ENCODE measurements at places on chromosomes 7 and 10. TPM values are rescaled to one million over a fixed set of nuclear protein-coding genes. Genes with fewer than 3 reads are reported as not detected.
A peak's percentile ranks its signal among the peaks of the same experiment; 100 is the strongest.

GRCh38 chr7:134888141-134888740 lies 98.1 kb upstream of the AGBL3 start:
- H3K4me3 ChIP-seq = no peak overlapping the region
- DNase-seq = no peak
- peaks cover 4% of the 10 kb centered on the region for H3K27me3 ChIP-seq
- H3K36me3 ChIP-seq = no peaks in the 10 kb centered on the region
- no peak overlapping the region for H3K27ac ChIP-seq

GRCh38 chr7:3552499-3552898 lies 251.4 kb downstream of the SDK1 start:
- DNase-seq = no peak
- no peaks in the 10 kb centered on the region for H3K27me3 ChIP-seq
- no peaks in the 10 kb centered on the region for H3K4me1 ChIP-seq
- H3K4me3 ChIP-seq = no peak overlapping the region
- H3K27ac ChIP-seq = no peak overlapping the region
- H3K36me3 ChIP-seq = no peaks in the 10 kb centered on the region

GRCh38 chr10:100723180-100723579 lies 22.2 kb upstream of the PAX2 start:
- no peaks in the 10 kb centered on the region for H3K4me1 ChIP-seq
- H3K27ac ChIP-seq = no peak overlapping the region
- H3K4me3 ChIP-seq = no peak overlapping the region
- peaks cover 30% of the 10 kb centered on the region for H3K27me3 ChIP-seq
- DNase-seq = no peak

GRCh38 chr10:122021828-122022227 lies 32.9 kb downstream of the TACC2 start:
- H3K27me3 ChIP-seq = no peaks in the 10 kb centered on the region
- no peaks in the 10 kb centered on the region for H3K4me1 ChIP-seq
- no peak overlapping the region for H3K27ac ChIP-seq
- no peaks in the 10 kb centered on the region for H3K36me3 ChIP-seq
- H3K4me3 ChIP-seq = no peak overlapping the region

DNA sequence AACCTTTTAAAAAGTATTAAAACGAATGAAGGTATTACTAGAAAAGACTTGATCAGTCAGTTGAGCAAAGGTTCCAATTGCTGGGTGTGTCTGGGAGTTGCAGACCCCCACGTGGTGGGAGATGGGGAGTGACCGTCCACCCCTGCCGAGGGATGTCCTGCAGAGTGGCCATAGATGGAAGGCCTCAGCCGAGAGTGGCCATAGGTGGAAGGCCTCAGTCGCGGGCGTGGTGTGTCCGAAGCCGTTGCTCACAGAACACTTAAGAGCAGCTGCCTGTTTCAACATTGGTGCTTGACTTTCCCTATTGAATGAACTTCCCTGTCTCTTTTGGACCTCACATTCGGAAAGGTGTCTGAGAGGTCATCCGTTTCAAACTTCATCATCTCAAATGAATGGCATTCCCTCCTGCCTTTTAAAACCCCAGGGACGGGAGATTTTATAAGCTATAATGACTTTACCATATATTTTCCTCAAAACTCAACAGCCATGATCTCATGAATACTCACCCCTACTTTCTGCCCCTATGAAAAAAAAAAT lies 69.4 kb downstream of the CAMK1D start:
- H3K4me3 ChIP-seq = no peak overlapping the region
- no peaks in the 10 kb centered on the region for H3K27me3 ChIP-seq
- DNase-seq = no peak
- H3K4me1 ChIP-seq = no peaks in the 10 kb centered on the region
- H3K27ac ChIP-seq = no peak overlapping the region

GRCh38 chr7:6709808-6710207 lies 3.1 kb upstream of the ZNF12 start:
- peaks cover 5% of the 10 kb centered on the region for H3K36me3 ChIP-seq
- peaks cover 5% of the 10 kb centered on the region for H3K27me3 ChIP-seq
- no peak overlapping the region for H3K27ac ChIP-seq

DNA sequence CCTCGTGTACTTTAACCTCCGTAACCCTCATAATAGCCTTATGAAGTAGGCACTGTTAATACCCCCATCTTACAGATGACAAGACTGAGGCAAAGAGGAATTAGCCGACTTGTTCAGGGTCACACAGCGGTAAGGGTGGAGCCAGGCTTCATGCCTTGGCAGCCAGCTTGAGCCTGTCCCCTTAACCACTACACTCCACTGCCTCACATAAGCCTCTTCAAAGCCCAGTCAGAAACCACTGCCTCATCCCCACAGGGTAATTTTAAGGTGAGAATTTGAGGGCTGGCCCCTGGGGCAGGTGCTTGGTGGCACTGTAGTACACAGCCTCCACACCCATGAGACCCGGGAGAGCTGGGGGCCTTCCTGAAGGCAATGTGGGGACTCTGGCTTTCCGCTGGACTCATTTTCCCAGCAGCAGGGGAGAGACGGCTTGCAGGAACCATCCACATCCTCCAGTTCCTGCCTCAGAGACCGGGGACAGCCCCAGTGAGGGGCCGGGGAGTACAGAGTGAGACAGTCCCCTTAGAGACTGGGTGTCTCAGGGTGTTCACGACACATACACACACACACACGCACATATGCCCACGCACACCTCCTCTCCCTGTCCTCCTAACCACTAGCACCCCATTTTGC lies 7.6 kb upstream of the C10orf105 start:
- no peaks in the 10 kb centered on the region for H3K36me3 ChIP-seq
- peaks cover 95% of the 10 kb centered on the region for H3K4me1 ChIP-seq
- H3K27me3 ChIP-seq = no peaks in the 10 kb centered on the region
- H3K27ac ChIP-seq = peak overlapping the region; percentile 77

DNA sequence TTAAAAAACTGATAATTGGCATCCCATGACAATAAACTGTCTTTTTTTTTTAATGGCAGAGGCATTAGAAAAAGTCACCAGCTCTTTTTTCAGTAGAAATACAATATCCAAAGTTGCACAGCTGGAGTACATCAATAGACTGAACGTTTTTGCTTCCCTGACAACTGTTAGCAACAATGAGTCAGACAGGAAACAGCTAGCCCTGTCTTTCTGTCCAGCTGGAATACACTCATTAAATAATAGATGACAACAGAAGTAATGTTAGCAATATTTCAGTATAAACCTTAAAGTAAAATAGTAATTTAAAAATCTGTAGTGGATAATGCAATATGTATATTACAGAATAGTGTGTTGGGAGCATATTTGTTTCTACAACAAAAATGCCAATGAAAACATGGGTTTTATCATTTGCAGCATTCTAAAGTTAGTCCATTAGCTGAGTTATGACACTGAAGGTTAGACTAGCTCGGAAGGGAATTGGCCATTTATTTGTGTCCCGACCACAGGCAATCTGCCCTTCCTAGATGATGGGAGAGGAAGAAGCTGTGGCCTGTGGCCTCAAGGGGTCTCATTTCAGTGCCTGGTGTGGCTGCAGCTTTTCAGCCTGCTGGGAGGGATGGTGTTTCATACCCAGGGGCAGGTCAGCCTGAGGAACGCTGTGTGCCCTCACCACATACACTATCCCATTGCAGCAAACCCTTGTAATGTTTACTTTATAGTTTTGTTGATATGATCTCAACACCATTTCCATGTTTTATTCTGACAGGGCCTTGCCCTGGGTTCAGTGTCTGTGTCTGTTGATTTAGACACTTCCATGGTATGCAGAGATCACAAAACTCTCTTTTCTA lies 173.3 kb downstream of the SLC16A9 start:
- no peak overlapping the region for H3K4me3 ChIP-seq
- H3K4me1 ChIP-seq = no peaks in the 10 kb centered on the region
- H3K36me3 ChIP-seq = no peaks in the 10 kb centered on the region
- no peaks in the 10 kb centered on the region for H3K27me3 ChIP-seq
- DNase-seq = no peak
- no peak overlapping the region for H3K27ac ChIP-seq

- no peak for DNase-seq
- H3K27ac ChIP-seq = no peak overlapping the region
- no peak overlapping the region for H3K4me3 ChIP-seq
- H3K36me3 ChIP-seq = no peaks in the 10 kb centered on the region
- no peaks in the 10 kb centered on the region for H3K27me3 ChIP-seq
Observed at GRCh38 chr10:117318909-117319308, 56.3 kb downstream of the PDZD8 start.

DNA sequence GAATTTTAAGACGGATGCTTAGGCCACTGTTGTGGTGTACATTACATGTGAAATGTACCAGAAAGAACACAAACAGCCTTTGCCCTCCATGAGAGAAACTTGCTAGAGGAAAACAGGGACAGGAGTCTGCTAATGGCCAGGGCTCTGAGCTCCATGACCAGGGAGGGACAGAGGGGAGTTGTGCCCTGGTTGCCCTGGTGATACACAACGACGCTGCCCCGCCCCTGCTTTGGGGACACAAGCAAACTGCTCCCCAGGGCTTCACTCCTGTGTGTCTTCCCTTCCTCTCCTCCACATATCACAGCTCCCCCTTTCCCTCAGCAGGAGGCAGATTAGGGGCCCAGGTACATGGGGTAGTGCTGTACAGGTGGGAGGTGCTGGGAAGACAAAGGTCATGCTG lies 36.2 kb downstream of the AMPH start:
- H3K27me3 ChIP-seq = no peaks in the 10 kb centered on the region
- no peaks in the 10 kb centered on the region for H3K36me3 ChIP-seq
- no peaks in the 10 kb centered on the region for H3K4me1 ChIP-seq
- no peak overlapping the region for H3K4me3 ChIP-seq

GRCh38 chr10:6643962-6644361 lies 63.9 kb upstream of the PRKCQ start:
- H3K4me1 ChIP-seq = peaks cover 22% of the 10 kb centered on the region

- no peaks in the 10 kb centered on the region for H3K27me3 ChIP-seq
- H3K4me3 ChIP-seq = no peak overlapping the region
- no peak overlapping the region for H3K27ac ChIP-seq
- no peaks in the 10 kb centered on the region for H3K36me3 ChIP-seq
Observed at GRCh38 chr7:111668711-111669110, 106.4 kb upstream of the IMMP2L start.

- no peak for DNase-seq
- H3K27ac ChIP-seq = no peak overlapping the region
Observed at GRCh38 chr10:76428551-76429367, 997.3 kb downstream of the LRMDA start.

- H3K27ac ChIP-seq = no peak overlapping the region
- no peaks in the 10 kb centered on the region for H3K27me3 ChIP-seq
- DNase-seq = no peak
- H3K36me3 ChIP-seq = no peaks in the 10 kb centered on the region
- H3K4me1 ChIP-seq = no peaks in the 10 kb centered on the region
- H3K4me3 ChIP-seq = no peak overlapping the region
Observed at GRCh38 chr7:77525231-77525630, 11.9 kb upstream of the PTPN12 start.

DNA sequence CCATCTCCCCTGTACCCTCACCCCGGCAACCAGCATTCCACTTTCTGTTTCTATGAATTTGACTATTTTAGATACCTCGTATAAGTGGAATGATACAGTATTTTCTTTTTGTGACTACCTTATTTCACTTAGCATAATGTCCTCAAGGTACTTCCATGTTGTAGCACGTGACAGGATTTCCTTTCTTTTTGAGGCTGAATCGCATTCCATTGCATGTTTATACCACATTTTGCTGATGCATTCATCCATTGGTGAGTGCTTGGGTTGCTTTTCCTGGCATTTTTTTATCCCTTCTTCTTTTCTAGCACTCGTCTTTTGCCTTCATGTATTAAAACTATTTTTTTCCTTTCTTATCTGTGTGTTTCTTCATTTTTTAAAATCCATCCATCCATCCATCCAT lies 22.3 kb upstream of the EXOC6 start:
- no peak for DNase-seq
- no peaks in the 10 kb centered on the region for H3K4me1 ChIP-seq
- H3K27me3 ChIP-seq = no peaks in the 10 kb centered on the region
- H3K27ac ChIP-seq = no peak overlapping the region

GRCh38 chr7:55498142-55498541 lies 74.2 kb downstream of the VOPP1 start:
- DNase-seq = peak; percentile 8
- peaks cover 14% of the 10 kb centered on the region for H3K36me3 ChIP-seq
- peaks cover 24% of the 10 kb centered on the region for H3K4me1 ChIP-seq
- H3K27ac ChIP-seq = no peak overlapping the region
- H3K4me3 ChIP-seq = no peak overlapping the region
- no peaks in the 10 kb centered on the region for H3K27me3 ChIP-seq

- no peaks in the 10 kb centered on the region for H3K27me3 ChIP-seq
- no peak overlapping the region for H3K4me3 ChIP-seq
- no peak overlapping the region for H3K27ac ChIP-seq
- H3K36me3 ChIP-seq = no peaks in the 10 kb centered on the region
Observed at GRCh38 chr10:100890141-100890672, 22.6 kb upstream of the SLF2 start.

GRCh38 chr7:41889040-41889439 lies 186.2 kb upstream of the INHBA start:
- H3K4me3 ChIP-seq = no peak overlapping the region
- H3K27ac ChIP-seq = no peak overlapping the region
- H3K4me1 ChIP-seq = no peaks in the 10 kb centered on the region
- DNase-seq = no peak
- H3K36me3 ChIP-seq = no peaks in the 10 kb centered on the region

DNA sequence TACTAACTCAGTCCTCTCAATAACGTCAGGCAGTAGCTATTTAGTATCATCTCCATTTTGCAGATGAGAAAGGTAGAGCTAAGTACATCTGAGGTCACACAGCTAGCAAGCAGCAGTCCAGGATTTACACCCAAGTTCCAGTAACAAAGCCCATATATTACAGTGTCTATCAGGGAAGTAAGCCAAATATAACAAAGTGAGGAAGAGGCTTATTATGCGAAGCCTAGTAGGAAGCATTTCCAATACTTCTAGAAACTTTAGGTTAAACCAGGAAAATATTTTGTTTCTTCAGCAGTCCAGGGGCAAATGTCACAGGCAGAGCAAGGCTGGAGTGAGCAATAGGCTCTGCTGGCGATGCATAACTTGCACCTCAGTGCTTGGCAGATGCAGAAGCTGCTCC lies 53.9 kb downstream of the NOC3L start:
- no peaks in the 10 kb centered on the region for H3K36me3 ChIP-seq
- peaks cover 7% of the 10 kb centered on the region for H3K27me3 ChIP-seq
- no peak overlapping the region for H3K27ac ChIP-seq
- no peak overlapping the region for H3K4me3 ChIP-seq
- no peak for DNase-seq

DNA sequence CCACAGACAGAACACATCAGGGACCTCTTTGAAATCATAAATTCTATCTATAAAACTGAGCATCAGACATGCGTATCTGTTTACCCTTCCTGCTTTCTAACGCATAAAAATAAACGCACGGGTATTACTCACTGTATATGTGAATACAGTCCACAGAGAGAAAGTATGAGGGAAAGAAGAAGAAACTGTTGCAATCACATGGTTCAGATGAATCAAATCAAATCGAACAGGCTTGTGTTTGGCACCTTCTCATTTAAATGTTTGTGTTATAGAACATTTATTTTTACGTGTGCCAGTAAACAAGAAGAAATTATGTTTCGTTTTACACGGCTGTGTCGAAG lies 322.0 kb downstream of the FRMD4A start:
- DNase-seq = no peak
- H3K36me3 ChIP-seq = no peaks in the 10 kb centered on the region
- peaks cover 37% of the 10 kb centered on the region for H3K4me1 ChIP-seq
- H3K4me3 ChIP-seq = peak overlapping the region; percentile 43

Gene SPDYE11
- not detected for total RNA-seq

Gene FAM25G
- total RNA-seq = not detected

Gene ANXA8L1
- not detected for total RNA-seq

Gene DLX5
- total RNA-seq = not detected

Gene MAGI2
- total RNA-seq = 0.33 TPM

Gene CAV1
- 2.5 TPM for total RNA-seq
